ENCODE measurements at places on chromosomes 11 and 22.

DNA sequence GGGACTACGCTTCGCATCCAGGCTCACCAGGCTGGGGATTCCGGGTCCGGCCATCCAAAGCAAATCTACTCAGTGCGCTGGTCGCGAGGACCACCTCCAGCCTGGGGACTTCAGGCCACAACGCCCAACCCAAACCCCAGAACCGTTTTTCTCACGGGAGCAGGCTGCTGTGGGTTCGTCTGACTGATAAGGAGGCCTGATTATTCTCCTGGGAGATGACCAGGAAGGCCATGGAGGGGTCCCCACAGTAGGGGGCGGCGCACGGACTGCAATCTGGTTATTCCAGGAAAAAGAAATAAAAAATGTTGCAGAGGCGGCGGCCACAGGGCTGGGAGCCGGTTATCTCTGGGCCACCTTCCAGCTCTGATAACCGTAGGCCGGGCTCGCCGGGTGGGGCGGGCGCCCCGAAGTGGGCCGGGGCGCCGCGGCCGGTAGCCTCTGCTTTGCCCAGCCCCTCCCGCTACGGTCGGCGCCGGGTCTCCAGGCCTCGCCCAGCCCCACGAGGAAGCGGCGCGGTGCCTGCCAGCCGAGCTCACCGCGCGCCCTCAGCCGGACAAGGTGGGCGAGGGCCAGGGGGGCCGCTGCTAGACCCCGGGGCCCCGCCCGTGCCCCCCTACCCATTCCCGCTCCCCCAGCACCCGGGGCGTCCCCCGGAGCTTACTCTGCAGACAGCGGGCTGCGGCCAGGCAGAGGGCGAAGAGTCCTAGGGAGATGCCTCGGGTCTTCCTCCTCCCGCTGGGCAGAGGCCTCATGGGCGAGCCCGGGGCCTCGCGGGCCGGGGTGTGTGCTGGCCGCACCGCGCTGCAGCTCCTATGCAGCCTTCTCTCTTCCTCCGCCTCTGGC is 446 bp downstream of the VSTM5 start:
- DNase-seq, result no peak

- no peak for DNase-seq
Measured at GRCh38 chr22:26115266-26115665, 54.0 kb upstream of the SEZ6L start.

GRCh38 chr11:106477776-106478175 is 400.3 kb downstream of the AASDHPPT start:
- no peak for DNase-seq

GRCh38 chr22:44523981-44524759 is 26.1 kb upstream of the RTL6 start:
- DNase-seq, result no peak

- no peak for DNase-seq
Measured at GRCh38 chr11:28259177-28259843, 151.1 kb downstream of the METTL15 start.

- DNase-seq, result no peak
Measured at GRCh38 chr11:68677432-68677831, 6.9 kb upstream of the GAL start.

- no peak for DNase-seq
Measured at GRCh38 chr11:121829159-121829643, 286.8 kb downstream of the BLID start.

- DNase-seq, result no peak
Measured at GRCh38 chr11:7383406-7383805, 101.9 kb upstream of the OLFML1 start.

- DNase-seq, result no peak
Measured at GRCh38 chr11:65194564-65194963, 12.8 kb downstream of the CAPN1 start.

DNA sequence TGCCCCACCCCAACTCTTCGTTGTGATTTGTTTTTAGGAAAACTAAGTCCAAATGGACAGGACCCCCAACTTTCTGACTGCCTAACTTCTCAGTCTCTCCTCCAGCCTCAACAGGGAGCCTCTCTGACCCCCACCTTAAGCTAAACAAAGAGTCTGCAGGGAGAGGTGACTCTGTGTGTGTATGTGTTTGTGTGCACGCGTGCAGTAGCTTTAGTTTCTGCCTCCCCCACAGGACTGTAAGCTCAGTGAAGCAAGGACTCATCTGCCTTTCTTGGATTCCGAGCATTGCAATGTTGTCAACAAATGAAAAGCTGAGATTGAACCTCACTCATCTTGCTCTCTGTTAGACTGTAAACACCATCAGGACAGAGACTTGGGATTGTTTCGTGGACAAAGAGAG is 7.9 kb downstream of the SNAP29 start:
- no peak for DNase-seq

- DNase-seq, result no peak
Measured at GRCh38 chr22:16801088-16801487, 24.1 kb downstream of the XKR3 start.

DNA sequence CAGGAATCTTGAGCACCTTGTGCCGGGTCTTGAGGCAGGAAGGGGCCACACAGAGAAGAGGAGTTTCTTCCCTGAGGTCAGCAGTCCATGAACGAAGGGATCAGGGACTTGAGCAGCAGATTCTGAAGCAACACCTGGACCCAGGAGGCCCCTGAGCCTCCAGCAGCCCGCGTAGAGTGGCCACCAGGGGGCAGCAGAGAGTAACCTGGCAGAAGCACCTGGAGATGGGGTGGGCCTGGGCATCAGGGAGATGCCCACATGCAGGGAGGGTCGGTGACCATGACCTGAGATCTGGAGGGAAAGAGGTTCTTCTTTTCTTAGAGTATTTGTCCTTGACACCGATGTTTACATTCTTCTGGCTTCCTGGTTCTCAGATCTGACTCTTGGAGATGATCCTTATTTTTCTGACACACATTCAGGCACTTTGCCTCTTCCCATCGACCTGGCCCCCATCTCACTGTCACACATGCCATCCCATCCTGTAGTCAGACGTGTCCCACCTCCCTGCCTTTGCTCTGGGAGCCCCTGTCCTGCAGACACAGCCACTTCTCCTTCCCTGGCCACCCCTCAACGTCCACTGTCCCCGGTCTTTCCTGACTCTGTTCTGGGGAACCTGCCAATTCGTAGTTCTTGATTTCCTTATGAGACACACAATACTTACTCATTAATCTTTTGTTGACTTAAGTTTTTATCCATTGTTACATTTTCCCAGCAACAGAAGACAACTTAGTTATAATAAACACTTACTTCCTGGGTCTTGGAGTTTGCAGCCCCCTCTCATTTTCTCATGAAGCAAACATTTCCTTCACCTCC is 66.5 kb downstream of the GGTLC2 start:
- no peak for DNase-seq

GRCh38 chr22:49869845-49870712 is 16.4 kb downstream of the ZBED4 start:
- DNase-seq, result no peak

DNA sequence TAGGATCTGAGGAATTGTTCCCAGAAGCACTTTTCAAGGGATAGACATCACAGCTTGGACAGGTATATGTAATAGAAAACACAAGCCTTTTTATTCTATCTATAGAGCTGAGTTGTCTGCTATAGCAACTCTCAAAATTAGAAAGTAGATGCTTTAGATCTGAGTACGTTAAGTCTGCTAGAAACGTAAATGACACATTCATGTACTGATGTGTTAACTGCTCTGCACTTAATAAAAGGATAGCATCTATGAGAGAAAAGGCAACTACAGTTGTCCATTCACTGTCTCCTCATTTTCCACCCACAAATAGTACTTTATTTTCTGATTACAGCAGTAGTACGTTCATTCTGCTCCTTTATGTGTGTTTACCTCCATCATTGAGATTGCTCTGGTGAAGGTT is 6.0 kb upstream of the STT3A start:
- no peak for DNase-seq

DNA sequence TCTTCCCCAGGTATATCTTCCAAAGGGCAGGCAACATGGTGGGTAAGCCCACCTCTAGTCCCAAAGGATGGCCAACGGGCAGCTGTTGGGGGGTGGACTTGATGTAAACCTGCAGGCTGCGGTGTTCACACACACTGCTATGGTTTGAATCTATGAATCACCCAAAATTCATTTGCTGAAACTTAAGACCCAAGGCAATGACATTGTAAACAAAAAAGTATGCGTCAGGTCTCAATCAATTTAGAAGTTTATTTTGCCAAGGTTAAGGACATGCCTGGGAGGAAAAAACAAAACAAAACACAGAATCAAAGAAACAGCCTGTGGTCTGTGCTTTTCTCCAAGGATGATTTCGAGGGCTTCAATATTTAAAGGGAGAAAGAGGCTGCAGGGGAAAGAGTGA is 18.3 kb downstream of the RCN1 start:
- DNase-seq, result no peak

- no peak for DNase-seq
Measured at GRCh38 chr11:116082256-116082655, 578.0 kb upstream of the CADM1 start.

- no peak for DNase-seq
Measured at GRCh38 chr11:115302946-115303703, 201.1 kb downstream of the CADM1 start.

DNA sequence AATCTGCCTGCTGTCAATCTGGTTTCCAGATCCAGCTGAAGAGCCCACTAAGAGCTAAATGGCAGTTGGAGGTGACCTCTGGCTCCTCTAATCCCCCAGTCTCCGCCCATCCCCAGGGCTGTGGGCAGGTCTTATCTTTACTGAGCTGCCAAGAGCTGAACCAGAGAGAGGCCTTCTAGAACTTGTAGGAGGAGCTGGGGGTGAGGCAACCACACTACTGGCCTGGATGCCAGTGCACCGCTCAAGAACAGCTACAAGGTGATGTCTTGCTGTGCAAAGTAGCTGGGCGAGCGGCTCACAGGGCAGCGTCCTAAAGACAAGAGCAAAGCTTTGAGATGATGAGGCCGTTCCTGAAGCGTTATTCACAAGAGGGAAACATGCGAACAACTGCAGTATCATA is 374.6 kb downstream of the CTTN start:
- DNase-seq, result no peak

GRCh38 chr11:75524665-75525432 is 892 bp downstream of the GDPD5 start:
- DNase-seq, result no peak

DNA sequence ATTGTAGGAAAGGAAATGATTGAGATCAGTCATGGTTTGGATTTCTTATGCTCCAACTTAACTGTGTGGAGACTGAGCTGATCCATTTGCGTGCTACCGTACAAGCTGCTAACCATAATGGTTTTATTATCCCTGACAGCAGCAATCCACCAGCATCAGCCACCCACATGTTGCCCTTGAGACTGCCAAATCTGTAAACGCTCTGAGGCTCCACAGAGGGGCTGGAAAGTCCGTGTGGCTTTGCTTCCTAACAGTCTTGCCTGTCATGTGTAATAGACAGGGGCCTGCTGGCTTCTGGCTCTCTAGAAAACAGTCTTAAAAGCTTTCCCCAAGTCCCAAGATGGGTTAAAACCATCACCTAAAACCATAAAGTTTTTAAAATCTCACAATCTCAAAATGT is 30.1 kb downstream of the ATG16L2 start:
- DNase-seq, result no peak

- no peak for DNase-seq
Measured at GRCh38 chr11:63144121-63144520, at the start of gene SLC22A24. Gene SLC22A24, minus strand, starts transcription at chr11:63144221. Its CDS starts 442 bp downstream, at chr11:63143779.

GRCh38 chr11:77071671-77072605 is 5.2 kb downstream of the CAPN5 start:
- no peak for DNase-seq
